Tibial nerve (tissue), 4 donors: ENCODE measurements at places on chromosomes 11 and 22. TPM values are rescaled to one million over a fixed set of nuclear protein-coding genes. Genes with fewer than 3 reads are reported as not detected.

C11orf42 gene
- total RNA-seq, result not detected

PDGFB gene
- total RNA-seq, result 8.4 TPM

GP1BB gene
- total RNA-seq, result 3.3 TPM

MYOD1 gene
- total RNA-seq, result not detected

OR8G1 gene
- not detected for total RNA-seq

OSBP2 gene
- 1.6 TPM for total RNA-seq

FADS3 gene
- 135 TPM for total RNA-seq

POU2AF2 gene
- total RNA-seq, result 4.2 TPM
